Fibroblast of skin of right quadriceps (primary cell): ENCODE measurements at places on chromosomes 7 and 10.

GRCh38 chr7:136064081-136064480 is 86.9 kb upstream of the MTPN start:
- no peak for DNase-seq

- no peak for DNase-seq
Observed at GRCh38 chr10:103552856-103553742, 59.6 kb downstream of the NEURL1 start.

- no peak for DNase-seq
Observed at GRCh38 chr7:2518737-2519118, 846 bp upstream of the LFNG start.

GRCh38 chr7:51154201-51154600 is 162.4 kb downstream of the COBL start:
- no peak for DNase-seq

DNA sequence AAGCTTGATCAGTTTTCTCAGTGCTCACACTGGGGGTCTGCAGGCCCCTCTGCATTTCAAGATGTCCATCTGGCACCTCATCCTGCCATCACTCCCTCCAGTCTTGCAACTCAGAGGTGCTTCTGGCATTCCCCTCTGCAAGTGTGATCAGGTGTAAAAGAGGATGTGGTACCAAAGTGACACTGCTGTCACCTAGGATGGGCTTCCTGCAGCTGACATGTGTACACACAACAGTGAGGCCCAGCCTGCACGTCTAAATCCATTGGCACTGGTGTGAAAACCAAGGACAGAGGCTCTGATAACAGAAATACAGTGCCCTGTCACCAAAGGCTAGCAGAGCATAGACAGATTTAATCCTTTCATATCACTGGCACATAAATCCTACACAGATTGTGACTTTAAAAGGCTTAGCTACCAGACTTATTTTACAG is 162.5 kb upstream of the CELF2 start:
- no peak for DNase-seq

DNA sequence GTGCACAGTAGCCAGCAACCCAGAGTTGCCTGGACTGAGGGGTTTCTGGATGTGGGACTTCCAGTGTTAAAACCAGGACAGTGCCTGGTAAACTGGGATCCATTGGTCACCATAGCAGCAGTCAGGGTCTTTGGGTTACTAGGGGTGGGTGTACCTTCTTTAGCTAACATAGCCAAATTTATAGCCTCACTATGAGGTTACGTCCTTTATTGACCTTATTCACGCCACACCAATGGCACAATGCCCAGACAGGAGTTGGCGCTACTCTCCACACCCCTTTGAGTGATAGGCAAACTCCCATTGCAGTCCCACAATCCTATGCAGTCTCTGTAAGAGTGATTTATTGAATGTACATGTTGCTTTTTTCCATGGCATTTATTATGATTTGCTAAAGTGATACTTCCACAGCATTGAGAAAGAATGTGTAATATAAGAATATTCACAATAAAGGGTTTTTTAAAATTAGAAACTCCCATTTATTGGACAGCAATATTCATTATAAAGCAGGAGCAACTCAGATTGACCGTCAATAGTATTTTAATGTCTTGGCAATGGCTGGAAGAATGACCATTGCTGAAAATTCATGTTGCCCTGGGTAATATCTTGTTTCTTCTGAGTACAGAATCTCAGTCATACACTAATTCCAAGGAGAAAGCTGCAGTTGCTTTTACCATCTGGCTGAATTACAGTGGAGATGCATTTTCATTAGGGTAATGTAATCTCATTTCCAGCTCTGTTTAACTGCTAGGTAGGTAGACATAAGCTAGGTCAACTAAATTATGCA is 26.1 kb downstream of the IFIT5 start:
- DNase-seq = no peak

- DNase-seq = no peak
Observed at GRCh38 chr7:157498657-157499056, 161.9 kb downstream of the DNAJB6 start.

GRCh38 chr10:78382772-78383171 is 349.1 kb downstream of the RPS24 start:
- no peak for DNase-seq

DNA sequence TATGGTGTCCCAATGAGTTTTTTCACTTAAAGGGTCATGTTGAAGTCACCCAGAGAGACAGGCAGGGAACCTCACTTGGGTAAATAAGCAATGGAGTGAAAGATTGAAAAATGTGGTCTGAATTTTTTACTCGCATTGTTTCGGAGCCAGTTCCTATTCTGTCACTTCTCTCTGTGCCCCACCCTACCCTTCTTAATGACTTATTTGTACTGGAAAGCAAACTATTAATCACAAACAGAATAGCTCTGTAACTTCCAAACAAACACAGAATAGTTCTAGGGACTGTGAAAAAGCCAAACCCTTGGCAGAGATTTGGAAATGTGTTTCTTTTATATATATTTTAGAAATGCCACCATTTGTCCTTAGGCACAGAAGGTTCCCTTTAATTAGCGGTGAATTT is 76.0 kb downstream of the LRMDA start:
- no peak for DNase-seq

DNA sequence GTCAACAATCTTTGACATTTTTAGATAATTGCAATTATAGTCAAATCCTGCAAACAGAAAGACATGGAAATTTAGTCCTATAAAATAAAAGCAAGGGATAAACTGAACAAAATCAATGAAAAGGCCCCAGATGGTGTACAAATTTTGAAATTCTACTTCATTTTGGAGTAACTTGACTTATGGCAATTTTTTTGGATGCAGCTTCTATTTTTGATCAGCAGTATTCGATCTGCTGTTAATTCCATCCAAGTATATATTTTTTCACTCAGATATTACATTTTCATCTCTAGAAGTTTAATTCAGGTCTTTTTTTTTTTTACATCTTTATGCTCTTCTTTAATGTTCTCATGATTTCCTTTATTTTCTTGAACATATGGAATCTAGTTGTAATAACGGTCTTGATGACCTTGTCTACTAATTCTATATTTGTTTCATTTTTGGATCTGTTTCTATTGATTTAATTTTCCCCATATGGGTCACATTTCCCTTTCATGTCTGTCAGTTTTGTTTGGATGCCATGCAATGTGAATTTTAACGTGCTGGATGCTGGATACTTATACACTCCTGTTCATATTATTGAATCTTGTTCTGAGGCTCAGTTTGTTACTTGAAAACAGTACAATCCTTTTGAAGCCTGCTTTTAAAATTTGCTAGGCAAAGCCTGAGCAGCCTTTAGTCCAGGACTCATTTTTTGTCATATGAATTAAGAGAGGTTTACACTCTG is 164.3 kb upstream of the FAM3C start:
- DNase-seq = no peak

DNA sequence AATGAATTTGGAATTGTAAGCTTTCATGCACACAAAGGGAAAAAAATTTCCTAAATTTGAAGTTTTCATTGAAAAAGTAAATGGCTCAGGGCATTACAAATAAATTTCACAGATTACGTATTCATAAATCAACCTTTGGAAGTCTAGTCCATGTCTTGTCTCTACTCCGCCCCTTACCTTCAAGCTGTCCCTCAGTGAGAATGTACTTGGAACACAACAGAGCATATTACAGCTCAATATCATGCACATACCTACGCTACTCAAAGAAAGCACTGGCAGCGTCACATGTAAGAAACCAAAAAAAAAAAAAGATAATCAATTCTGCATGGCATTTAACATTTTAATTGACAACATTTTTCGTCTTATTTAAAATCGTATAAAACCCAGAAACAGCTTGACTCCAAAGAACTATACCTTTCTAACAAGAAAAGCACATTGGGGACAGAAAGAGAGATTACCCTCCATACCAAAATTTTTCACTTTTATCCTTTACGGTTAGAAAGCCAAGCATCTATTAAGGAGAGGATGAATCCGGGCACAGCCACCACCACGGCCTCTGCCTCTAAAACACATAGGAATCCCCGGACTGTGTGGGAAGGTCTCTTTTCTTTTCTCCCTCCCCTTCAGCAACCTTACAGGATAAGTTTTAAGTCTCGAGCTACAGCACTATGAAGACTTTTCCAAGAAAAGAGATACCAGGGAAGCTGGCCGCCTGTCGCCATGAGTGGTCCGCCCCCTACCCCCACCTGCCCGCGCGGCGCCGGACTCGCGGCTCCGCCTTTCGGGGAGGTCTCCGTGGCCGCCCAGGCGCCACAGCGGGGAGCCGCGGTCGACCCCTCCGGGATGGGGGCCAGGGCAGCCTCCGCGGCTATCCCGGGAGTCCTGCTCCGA is 1.1 kb downstream of the JMJD1C start:
- DNase-seq = no peak

GRCh38 chr10:97174941-97175340 is 10.8 kb downstream of the SLIT1 start:
- DNase-seq = no peak

- no peak for DNase-seq
Observed at GRCh38 chr10:71126432-71126831, 85.9 kb upstream of the UNC5B start.

- no peak for DNase-seq
Observed at GRCh38 chr7:106257752-106258151, 27.0 kb downstream of the NAMPT start.

DNA sequence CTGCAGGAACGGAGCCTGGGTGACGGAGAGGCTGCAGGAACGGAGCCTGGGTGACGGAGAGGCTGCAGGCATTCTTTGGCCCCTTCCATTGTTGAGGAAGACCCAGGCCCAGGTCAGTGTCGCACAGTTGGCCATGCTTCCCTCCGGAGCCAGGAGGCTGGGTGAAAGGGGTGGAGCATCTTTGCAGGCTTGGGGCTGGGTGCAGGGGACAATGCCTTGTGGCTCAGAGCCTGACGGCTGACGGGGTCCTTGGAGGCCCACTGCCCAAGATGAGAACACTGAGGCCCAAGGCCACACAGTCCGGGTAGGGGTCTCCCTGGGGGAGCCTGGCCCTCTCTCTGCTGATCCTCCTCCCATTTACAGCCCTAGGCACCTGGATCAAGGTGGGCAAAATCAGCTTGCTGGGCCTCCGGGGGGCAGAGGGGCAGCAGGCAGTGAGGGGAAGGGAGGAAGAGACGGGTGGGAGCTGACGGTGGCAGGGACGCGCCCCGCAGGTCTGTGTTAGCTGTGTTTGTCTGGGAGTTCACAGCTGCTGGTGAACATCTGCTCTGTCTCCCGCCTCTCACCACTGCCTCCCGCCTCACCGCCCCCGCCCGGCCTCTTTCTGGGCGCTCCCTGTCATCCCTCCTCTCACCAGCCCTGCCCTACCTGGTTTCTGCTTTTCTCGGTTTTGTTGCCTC is 30.6 kb upstream of the PCBD1 start:
- no peak for DNase-seq

- no peak for DNase-seq
Observed at GRCh38 chr7:44583146-44583865, 1.3 kb upstream of the TMED4 start.

DNA sequence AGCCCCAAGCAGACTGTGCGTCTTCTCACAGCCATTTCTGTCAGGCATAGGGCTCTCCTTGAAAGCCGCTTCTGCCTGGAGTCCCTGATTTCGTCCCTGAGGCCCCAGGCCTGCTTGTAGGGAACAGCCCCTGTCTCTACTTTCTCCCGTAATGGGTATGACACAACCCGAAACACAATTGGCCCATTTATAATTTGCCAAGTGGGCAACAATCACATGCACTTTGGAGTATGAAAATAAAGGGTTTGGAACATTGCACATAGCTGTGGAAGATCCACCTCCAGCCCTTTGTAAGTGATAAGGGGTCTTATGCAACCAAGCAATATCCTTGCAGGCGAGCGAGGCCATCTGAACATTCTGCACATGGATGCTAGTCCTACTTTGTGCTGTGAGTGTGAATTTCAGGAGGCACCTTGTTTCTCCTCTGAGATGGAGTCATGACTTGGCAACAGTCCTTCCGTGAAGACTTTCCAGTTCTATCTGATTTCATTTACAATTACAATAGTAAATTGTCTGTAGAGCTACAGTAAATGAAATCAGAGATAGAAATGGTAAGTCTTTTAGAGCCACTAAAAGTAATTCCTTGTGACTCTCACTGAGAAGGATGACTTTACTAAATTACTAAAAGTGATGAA is 141.5 kb downstream of the CUBN start:
- DNase-seq = no peak

- DNase-seq = peak; percentile 20
Observed at GRCh38 chr7:118232837-118233236, 8.3 kb downstream of the ANKRD7 start.

- no peak for DNase-seq
Observed at GRCh38 chr7:104993217-104993862, 20.7 kb upstream of the KMT2E start.

- DNase-seq = no peak
Observed at GRCh38 chr7:104306793-104307192, 21.6 kb upstream of the LHFPL3 start.

GRCh38 chr7:110604885-110605284 is 486.0 kb upstream of the LRRN3 start:
- no peak for DNase-seq

DNA sequence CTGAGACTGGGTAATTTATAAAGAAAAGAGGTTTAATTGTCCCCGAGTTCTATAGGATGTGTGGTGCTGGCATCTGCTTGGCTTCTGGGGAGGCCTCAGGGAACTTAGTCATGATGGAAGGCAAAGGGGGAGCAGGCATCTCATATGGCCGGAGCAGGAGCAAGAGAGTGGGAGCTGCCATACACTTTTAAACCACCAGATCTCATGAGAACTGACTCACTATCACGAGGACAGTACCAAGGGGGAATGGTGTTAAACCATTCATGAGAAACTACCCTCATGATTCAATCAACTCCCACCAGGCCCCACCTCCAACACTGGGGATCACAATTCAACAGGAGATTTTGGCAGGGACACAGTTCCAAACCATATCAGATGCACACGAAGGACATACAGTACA is 199.9 kb upstream of the DPP6 start:
- peak; percentile 24 for DNase-seq

DNA sequence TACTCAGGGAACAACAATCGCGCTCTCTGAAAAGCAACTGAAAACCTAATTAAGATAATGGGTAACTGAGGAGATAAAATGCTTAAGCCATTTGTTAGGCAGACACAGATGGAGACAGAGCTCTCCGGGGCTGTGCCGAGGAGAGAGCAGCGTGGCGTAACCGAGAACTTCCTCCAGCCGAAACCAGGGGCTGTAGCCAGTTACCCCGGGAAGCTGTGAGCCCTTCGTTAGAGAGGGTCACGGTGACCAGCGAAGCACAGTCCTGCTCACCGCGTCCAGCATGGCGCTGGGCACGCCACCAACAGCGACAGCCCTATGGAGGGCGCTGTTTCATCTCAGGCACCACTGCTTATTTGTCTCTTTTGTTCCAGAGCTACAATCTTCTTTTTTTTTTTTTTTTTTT is 16.1 kb downstream of the PAPOLB start:
- DNase-seq = no peak

GRCh38 chr10:86547296-86547695 is 25.7 kb upstream of the WAPL start:
- no peak for DNase-seq

DNA sequence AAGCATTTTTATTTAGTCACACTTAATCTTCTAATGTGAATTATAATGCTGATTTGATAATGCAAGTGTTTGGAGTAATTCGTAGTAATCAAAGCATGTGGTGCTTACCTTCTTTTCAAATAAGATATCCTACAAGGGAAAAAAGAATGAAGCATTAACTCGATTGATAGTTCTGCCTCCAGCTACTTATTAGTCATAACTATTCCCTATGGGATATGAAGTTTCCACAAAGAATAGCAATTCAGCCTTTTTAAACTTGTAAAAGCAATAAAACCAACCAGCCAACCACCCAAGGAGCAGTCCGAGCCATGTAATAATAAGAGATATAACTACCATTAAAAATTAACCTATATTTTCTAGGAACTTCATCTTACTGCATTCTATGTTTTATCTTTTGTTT is 11.6 kb downstream of the COL28A1 start:
- peak; percentile 32 for DNase-seq
